ENCODE measurements at places on chromosomes 13 and 19. TPM values are rescaled to one million over a fixed set of nuclear protein-coding genes. Genes with fewer than 3 reads are reported as not detected.

DNA sequence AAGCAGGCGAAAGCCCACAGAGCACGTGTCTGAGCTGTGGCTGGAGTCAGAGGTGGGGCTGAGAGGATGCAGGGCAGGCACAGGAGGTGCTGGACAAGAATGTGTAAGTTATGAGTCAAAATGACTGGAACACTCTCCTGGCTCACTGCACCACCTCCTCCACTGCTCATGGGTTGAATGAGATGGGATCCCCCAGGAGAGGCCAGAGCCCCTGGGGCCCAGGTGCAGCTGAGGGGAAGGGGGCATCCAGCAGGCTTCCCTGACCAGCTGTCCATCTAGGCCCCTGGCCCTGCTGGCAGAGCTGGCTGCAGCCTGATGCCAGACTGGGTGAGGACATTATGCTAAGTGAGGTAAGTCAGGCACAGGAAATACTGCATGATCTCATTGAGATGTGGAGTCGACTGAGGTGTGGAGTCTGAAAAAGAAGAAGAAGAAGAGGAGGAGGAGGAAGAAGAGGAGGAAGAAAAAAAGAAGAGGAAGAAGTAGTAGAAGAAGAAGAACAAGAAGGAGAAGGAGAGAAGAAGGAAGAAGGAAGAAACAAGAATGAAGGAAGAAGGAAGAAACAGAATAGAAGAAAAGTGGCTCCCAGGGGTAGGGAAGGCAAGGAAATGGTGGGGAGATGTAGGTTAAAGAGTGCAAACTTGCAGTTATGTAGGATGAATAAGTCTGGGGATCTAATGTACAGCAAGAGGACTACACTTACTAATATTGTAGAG lies 747.4 kb downstream of the UQCRFS1 start:
- no peak for DNase-seq

KLF12 gene
- 15.8 TPM for total RNA-seq

DNA sequence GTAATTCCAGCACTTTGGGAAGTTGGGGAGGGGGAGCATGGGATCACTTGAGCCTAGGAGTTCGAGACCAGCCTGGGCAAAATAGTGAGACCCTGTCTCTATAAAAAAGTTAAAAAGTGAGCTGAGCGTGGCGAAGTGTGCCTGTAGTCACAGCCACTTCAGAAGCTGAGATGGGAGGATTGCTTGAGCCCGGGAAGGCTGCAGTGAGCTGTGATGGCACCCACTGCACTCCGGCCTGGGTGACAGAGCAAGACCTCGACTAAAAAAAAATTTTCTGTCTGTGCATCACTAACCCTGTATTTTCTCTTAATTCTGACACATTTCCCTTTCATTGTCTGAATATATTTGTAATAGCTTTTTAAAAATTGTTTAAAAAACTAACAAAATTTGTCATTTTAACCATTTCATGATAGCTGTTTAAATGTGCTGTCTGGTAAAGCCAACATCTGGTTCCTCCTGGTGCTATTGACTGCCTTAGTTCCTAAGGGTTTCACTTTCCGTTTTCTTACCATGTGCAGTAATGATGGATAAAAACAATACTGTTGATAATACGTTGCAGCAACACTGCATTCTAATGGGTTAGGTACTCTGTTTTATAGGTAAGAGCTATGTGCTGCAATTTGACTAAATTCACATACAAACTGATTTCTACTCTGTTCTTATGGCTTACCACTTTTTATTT lies 29.7 kb downstream of the LATS2 start:
- no peak for DNase-seq

CD320 gene
- total RNA-seq: 24.7 TPM

GRCh38 chr19:23823952-23824389 lies 65.3 kb upstream of the ZNF681 start:
- no peak for DNase-seq

BABAM1 gene
- total RNA-seq: 97.0 TPM

GRCh38 chr13:94322925-94323763 lies 156.3 kb downstream of the DCT start:
- no peak for DNase-seq

OR7D2 gene
- total RNA-seq: under 0.01 TPM

SLC17A7 gene
- under 0.01 TPM for total RNA-seq

USHBP1 gene
- total RNA-seq: 0.76 TPM

DNA sequence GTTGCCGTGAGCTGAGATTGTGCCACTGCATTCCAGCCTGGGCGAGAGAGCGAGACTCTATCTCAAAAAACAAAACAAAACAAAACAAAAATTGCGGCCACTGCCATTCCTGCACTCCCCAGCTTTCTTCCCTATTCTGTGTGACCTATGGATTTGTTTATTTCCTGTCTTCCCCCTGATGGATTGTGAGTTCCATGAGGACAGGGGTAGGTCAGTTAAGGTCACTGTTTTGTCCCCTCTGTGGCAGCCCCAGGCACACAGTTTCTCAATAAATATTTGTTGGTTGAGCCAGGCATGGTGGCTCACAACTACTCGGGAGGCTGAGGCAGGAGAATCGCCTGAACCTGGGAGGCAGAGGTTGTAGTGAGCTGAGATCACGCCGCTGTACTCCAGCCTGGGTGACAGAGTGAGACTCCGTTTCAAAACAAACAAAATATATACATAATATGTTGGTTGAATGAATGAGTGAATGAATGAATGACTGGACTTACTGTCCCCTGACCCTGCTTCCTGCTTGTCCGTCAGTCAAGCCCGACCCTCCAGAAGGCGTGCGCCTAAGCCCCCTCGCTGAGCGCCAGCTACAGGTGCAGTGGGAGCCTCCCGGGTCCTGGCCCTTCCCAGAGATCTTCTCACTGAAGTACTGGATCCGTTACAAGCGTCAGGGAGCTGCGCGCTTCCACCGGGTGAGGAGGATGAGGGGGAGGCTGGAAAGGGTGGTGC lies 5.0 kb downstream of the EBI3 start:
- DNase-seq: no peak

DNA sequence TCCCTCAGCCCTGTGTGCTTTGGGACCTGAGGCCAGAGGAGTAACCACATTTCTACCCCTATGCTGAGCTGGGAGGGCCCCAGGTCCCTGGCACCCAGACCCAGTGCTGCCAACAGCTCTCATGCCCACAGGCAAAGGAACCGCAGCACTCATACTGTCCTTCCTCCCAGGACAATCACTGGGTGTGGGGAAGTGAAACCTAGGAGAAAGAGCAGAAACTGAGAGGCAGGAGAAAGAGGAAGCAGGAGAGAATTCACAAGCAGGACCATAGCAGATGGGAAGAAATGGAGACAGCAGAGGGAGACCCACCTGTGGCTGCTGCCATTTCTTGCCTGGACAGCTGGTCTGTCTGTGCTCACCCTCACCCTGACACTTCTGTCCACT lies 18.9 kb downstream of the CCDC97 start:
- no peak for DNase-seq

CTU1 gene
- 5.7 TPM for total RNA-seq

GRCh38 chr19:47377801-47378200 lies 28.7 kb downstream of the DHX34 start:
- no peak for DNase-seq
